ENCODE measurements at places on chromosomes 7 and 10.
A peak's percentile ranks its signal among the peaks of the same experiment; 100 is the strongest.

DNA sequence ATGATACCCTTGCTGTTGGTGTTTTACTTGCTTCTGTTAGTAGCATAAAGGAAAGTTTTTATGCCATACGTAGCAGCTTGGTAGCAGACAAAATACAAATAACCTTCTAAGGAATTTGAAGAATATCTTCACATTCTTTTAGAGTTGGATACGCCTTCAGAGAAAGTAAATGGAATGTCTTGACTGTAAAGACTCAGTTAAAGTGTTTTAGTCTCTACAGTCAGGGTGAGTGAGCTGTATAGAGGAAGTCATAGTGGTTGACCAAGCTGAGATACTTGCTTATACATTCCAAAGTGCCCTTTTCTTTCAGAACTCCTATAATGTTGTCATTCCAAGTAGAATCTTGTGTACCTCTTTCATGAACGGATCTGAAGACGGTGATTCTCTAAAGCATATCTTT is 37.7 kb downstream of the RABGEF1 start:
- no peak for DNase-seq

DNA sequence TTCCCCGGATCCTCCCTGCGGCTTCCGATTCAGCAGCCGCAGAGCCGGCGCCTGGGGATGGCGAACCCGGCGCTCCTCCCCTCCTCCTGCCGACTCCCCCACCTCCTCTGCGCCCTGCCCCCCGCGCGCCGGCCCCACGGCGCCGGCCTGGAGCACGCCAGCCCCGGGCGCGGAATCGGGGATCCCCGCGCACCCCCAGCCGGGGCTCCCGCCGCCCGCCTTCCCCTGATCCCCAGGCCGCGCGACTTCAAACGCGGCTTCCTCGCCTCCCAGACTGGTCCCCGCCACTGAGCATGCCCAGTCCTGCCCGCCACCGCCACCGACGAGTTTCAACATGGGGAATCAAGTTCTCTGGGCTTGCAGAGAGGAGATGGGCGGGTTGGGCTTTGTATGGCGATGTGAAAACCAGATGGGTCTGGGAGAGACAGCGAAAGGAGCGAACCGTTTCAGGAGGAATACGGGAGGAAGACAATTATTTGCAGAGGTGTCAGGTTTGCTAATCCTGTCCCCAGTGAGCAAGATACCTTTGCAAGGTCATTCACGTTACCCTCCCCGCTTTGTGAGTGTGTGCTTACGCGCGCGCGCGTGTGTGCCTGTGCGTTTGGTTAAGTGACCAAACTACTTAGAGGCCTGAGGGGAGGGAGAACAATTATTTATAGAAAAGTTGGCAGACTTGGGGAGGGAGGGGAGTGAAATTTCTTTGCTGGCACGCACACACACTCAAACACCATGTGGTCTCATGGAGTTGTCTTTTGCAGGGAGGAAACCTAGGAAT is at the start of gene PANK1:
TSS of gene PANK1 (minus strand) at position 276 of the 775 bp plus-strand sequence. CDS start 351 bp downstream, outside the sequence.
- DNase-seq: peak; percentile 56

DNA sequence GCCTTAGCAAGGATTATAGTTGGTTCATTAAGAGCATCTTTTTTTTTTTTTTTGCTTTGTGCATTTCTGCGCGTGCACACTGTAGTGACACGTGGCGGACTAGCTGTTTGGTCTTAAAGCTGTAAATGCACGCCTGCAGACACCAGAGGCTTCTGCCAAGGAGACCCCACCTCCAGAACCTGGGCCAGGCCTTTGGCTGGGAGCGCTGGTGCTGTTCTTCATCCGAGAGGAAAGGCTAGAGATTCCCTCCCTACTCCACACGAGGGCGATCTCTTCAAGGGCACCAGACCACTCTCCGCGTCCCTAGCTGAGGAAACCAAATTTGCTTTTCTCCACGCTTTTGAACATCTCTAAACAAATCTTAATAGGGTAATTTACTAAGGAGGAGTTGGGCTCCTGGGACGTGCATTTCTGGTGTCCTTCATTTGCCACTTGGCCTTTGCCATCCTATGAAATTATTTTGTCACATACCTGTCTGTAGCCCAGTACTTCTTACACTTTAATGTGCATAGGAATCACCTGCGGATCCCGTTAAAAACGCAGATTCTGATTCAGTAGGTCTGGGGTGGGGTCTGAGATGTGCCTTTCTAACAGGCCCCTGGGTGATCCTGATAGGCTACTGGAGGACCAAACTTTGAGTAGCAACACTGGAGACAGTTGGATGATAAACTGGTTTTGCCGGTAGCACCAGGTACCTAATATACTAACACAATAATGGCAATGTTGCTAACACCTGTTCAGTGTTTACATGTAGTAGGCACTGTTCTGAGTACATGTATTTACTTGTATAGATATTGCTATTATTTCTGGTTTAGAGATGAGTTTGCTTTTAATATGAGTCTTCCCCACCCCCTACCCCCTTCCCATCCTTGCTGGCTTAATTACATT is 1.3 kb upstream of the SLC26A5 start:
- DNase-seq: peak; percentile 79

DNA sequence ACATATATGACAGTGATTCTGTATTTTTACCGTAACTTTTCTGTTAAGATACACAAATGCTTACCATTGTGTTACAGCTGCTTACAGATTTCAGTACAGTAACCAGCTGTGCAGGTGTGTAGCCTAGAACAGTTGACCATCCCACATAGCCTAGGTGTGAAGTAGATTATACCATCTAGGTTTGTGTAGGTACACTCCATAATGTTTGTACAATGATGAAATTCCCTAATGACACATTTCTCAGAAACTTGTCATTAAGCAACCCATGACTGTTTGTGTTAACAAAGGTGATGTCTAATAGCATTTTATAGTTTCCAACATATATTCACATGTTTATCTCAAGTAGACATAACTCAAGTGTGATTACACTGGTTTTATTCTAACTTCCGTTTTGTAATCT is 218.5 kb downstream of the PLXDC2 start:
- no peak for DNase-seq

- no peak for DNase-seq
Observed at GRCh38 chr10:107880185-107880584, 715.7 kb upstream of the SORCS1 start.

- DNase-seq: no peak
Observed at GRCh38 chr10:27618906-27619305, 114.8 kb downstream of the RAB18 start.

DNA sequence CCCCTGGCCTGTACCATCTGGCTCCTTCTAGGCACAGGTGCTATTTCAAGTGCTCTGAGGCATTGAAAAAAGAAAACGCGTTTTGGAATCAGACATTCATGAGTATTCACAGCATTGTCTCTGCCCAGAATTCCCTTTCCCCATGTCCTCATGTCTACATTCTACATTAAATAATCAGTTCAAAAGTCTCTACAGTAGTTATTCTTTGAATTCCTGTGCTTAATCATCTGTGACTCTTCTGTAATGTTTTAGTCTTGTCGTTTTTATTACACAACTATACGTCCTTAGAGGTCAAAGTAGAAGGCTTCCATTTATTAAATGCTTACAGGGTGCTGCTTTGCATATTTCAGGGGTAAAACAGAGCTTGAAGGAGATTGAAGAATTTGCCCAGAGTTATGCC is 95.7 kb downstream of the BICC1 start:
- no peak for DNase-seq

DNA sequence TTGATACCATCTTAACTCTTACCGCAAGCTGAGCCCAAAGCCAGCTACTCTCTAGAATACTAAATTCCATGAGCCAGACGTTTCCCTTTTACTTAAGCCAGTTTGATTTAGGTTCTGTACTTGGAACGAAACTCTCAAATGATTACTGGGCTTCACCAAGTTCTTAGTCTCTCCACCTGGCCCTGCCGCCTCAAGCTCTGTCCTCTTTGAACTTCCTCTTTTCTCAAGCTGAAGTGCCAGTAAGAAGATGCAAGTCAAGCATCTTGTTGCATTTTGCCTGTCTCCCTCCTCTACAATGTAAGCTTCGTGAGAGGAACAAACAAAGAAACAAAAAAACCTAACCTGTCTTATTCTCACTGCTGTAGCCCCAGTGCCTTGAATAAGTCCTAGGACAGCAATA is 358.2 kb upstream of the NPVF start:
- no peak for DNase-seq

- no peak for DNase-seq
Observed at GRCh38 chr7:150784120-150784736, 15.9 kb downstream of the TMEM176B start.

DNA sequence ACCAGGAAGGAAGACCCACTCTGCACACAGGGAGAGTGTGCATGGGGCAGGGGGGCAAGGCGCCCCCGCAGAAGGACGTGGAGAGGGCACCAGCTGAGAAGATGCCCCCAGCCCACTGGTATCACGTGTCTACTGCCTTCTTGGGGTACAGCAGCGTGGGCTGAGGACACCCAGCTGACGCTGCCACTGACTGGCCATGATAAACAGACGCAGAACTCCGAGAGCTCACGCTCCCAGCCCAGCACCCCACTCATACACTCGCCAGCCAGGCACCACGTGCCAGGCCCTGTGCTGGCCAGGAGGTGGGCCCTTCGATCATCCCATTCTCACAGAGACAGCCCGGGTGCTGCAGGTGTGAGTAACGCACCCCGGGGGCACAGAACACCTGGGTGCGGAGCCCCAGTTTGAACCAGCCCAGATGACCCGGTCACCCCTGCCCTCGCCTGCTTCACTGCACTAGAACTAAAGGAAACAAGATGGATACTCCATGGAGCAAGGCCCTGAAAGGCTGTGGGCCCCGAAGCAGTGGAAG is 199.8 kb downstream of the MAD1L1 start:
- DNase-seq: no peak

GRCh38 chr10:111479966-111480365 is 403.1 kb downstream of the ADRA2A start:
- DNase-seq: no peak

- DNase-seq: no peak
Observed at GRCh38 chr7:11616466-11616865, 215.5 kb downstream of the THSD7A start.

DNA sequence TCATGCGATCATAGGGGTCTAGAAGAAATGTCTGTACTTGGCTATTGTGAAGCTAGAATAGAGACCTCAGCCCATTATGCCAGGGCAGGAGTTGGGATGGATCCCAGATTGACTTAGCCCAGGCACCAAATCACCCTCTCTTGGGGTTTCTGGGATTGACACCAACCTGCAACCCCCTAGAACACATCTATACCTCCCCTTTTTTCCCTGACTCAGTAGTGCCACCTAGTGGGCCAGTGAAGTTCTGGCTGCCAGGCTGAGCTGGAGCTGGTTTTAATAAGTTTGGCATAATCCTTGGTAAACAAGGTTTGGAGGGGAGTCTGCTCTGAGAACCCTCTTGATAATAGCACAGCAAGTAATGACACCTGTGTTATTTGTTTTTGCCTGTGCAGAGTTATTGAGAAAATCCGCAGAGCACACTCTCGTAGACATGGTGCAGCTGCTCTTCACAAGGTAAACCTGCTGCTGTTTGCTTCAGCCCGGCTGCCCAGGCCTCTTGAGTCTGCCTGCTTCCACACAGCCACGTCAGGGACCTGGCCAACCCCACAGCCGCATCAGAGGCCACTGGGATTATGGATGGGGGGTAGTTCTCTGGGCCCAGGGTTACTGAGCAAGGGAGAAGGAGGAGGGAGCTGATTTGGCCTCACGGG is 43.3 kb upstream of the NFKB2 start:
- DNase-seq: peak; percentile 24

- DNase-seq: no peak
Observed at GRCh38 chr7:12554351-12554750, 16.2 kb upstream of the SCIN start.

DNA sequence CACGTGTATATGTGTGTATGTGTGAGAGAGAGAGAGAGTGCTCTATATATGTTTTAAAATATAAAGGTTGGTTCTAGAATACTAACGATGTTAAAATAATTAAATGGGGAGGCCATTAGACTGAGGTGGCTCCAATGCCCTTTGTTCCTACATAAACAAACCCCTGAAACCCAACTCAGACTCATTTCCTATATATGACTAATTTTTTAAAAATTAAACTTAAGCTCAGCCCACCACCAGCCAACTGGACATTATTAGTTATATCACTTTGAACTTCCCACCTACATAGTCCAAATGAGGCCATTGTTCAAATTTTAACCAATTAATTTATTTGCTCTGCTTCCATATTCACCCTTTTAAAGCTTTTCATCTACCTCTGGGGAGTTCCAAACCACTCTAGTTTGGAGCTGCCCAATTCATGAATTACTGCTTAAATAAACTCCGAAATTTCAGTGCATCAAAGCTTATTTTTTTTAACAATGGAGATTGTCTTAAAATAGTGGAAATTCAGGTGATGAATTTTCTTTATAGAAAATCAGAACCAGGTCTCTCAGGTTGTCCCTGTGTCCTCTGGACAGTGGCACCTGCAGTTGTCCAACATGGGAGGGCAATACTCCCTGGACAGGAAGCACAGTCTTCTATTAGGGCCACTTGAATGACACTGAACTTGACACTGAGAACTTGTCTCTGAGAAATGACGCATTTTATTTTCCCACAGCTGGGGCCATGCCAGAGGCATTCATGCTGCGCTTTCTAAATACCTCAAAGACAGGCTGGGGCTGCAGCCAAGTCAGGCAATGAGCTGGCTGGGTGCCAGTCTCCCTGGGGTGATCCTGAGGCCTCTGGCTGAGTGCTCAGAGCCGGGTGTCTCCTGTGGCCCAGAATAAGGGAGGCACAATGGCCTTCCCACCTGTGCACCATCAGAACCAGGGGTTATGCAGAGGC is 109.5 kb upstream of the TMEM72 start:
- no peak for DNase-seq

DNA sequence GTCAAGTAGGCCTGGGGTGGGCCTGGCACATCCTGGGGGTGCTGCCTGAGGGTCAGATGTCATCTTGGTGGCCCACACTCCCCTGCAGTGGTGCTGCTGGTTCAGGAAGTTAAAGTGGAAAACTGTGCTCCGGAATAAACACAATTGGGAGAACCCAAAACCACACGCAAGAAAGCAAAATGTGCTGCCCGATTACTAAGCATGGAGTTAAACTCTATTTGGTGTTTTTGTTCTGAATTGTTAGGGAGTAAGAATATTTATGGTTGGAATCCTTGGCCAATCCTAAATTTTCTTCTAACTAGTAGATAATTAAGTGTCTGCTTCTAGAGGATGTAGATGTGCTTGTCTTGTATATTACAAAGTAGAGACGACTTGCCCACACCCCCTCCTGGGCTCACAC is 131.4 kb downstream of the MGMT start:
- no peak for DNase-seq

DNA sequence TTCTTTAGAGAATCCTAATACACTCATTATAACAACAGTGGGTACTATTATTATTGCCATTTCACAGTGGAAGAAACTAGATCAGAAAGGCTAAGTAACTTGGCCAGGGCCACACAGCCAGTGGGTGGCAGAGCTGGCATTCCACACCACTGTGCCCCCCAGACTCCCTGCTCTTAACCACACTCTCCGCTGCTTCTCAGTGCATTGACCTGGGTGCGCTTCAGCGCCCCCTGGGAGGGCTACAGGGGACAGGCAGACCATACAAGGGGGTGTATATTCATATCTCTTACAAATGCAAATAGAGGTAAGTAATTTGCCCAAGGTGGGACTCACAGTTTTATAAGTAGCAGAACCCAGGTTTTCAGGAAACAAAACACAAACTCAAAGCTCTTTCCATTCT is 77.0 kb upstream of the NMT2 start:
- no peak for DNase-seq

All from COLO829 (cell line).